Fibroblast of skin of right biceps (primary cell): ENCODE measurements at places on chromosomes 13 and 19.
A peak's percentile ranks its signal among the peaks of the same experiment; 100 is the strongest.

DNA sequence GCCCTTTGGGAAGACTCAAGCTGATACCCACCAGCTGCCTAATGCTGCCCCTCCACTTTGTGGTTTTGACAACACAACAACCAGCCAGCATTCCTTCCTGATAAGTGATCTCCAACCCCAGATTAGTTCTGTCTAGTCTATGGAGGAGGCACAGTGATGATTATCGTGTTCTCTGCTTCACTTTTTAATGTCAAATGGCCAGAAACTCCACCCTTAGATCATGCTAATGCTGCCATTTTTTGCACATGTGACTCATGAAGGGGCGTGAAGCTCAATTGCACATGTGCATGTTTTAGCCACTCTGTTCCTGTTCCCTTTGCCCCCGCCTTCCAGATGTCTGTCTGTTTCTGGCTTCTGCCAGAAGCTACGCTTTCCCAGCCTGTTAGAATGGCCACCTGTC is 199.8 kb downstream of the COG6 start:
- no peak for DNase-seq

- peak; percentile 8 for DNase-seq
Measured at GRCh38 chr13:34546344-34547250, 395.5 kb upstream of the NBEA start.

DNA sequence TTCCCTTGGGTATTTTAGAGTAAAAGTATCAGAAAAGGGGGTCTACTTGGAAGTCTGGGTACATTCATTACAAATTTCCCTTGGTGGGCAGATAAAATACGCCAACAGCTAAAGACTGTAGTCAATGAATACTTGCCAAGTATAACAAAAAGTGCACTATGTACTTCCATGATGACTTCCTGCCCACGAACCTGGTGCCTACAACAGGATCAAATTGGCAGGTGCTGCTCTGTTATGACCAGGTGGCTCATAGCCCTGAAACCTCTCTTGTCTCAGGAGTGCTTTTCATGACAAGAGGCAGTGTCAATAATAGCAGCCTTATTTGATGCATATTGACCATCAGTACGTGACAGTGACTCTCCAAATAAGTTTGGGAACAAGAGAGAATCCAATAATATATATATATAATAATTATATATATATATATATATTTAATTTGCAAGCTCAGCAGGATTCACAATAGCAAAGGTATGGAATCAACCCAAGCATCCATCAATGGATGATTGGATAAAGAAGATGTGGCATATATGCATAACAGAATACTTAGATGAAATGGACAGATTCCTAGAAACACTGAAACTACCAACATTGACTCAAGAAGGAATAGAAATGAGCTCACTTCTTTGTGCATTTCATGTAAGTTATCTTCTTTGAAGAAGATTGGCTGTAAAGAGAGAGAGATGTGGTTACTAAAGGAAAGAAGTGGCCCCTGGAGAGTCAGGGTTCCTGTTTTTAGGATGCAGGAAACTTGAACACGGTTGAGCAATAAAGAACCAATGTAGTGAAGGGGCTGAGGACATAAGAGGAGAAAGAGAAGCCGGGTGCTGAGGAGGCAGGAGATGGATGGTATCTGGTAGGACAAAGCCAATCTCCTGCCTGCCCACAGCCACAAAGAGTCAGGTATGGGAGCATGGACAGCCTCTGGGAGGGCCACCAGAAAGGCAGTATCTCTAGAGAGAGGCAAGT is 52.0 kb upstream of the GTF2F2 start:
- no peak for DNase-seq

DNA sequence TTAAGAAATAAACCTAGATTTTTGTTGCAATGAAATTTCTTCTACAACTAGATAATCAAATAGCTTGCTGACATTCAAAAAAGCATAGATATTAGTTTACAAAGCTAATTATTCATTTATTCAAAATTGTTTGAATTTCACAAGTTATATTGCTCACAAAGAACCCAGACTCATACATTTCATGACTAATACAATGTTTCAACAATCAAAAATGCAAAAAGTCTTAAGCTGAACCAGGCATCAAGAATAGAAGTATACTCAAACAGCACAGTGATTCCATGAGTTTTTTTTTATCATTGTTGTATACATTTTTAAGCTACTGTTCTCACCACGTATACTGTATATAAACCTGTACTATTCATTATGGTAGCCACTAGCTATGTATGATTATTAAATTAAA is 51.0 kb downstream of the DIAPH3 start:
- DNase-seq = peak; percentile 65

- DNase-seq = no peak
Measured at GRCh38 chr13:34066344-34066743, 248.4 kb downstream of the RFC3 start.

DNA sequence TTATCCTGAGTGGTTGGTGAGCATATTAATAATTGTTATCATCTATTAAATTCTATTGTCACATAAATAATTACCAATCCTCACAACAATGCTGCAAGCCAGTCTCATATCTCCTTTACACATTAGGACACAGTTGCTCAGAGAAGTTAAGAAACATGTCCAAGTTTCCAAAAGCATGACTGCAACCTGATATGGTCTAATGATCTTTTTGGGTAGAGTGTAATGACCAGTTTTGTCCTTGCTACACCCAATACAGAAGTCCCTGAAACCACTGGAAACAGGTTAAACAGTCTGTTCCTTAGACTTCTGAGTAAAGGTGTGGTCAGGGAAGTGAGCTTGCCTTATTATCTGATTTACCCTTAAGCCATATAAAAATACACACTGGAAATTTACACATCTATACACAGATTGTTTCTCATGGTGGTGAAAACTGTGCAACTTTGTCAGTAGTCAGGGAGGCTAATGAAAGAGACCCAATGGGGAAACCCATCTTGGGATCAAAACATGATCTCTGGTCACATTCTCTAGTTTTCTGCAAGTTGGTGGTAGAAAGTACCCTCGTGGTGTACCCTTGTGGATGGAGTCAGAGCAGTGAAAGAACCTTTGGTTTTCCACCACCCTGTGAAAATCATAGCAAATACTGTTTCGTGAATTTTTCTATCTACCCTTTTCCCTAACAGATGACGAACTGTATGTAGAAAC is 146.0 kb upstream of the KLF12 start:
- DNase-seq = no peak

DNA sequence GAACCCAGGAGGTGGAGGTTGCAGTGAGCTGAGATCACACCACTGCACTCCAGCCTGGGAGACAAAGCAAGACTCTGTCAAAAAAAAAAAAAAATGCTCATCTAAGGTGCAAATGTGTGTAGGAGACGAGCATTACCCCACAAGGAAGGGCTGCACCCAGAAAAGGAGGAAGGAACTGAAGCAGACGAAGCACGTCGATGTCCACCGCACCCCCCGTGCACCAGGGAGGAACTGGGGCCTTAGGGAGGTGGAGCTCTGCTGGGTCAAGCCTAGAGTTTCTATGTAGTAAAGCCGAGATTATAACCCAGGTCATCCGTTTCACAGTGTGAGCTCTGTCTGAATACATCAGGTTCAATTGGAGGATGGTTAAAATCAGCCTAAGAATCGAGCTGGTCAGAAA is 1.1 kb downstream of the VSTM1 start:
- no peak for DNase-seq

- peak; percentile 37 for DNase-seq
Measured at GRCh38 chr13:49436890-49437289, 7.0 kb downstream of the CAB39L start.

- no peak for DNase-seq
Measured at GRCh38 chr13:40146063-40146462, 490.6 kb downstream of the COG6 start.

GRCh38 chr19:31515931-31516330 is 166.7 kb upstream of the TSHZ3 start:
- DNase-seq = no peak

GRCh38 chr13:95588721-95589120 is 36.2 kb downstream of the CLDN10 start:
- DNase-seq = peak; percentile 49

GRCh38 chr13:44627441-44627840 is 51.3 kb upstream of the TSC22D1 start:
- peak; percentile 84 for DNase-seq

- DNase-seq = no peak
Measured at GRCh38 chr19:17242431-17243208, 3.1 kb downstream of the NR2F6 start.

DNA sequence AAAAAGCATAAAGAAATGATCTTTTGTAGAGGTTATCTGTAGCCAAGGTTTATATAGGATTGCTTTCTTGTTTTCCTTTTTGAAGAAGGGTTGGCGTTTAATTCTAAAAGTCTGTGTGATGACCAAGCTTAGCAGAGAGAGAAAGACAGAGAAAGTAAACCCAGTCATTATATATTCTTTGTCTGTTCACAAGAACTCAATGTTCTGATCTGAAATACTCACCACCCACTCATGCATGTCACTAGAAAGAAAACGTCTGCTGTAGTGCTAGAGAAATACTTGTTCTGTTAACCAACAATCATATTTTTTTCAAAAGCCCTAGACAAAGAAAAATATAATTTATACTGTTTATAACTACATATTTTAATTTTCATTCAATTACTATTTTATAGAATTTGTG is 173.7 kb upstream of the SLITRK5 start:
- no peak for DNase-seq

DNA sequence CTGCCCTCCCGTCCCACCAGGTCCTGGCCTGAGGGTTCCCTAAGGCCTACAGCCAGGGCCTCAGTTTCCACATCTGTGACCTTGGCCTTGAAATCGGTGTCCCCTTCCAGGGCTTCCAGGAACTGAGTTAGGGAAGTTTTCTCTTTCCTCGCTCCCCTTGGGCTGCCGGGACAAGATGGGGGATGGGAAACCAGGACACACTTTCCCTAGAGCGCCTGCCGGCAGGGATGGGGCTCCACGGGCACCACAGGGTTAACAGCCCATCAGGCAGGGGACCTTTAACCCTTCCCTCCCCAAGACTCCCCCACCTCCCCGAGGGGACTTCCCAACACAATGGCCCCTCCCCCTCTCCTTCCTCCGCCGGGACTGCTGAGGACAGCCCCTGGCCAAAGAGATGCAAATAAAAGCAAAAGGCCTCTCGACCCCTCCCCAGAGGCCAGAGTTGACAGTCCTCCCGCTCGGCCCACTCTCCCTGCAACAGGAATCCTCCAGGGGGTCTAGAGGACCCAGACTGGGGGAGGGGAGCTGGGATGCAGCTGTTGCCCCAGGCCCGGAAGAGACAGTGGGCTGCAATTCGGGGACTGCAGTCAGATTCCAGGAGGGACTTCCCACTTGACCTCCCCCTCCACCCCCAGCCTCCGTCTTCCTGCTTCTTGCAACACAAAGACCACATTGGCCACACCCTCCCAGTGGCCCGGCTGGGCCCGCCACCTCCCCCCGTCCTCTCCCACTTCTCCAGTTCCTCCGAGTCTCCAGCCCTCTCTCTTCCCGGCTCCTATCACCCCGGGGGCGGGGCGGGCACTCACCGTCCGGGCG is 3.4 kb downstream of the BBC3 start:
- peak; percentile 96 for DNase-seq

- DNase-seq = no peak
Measured at GRCh38 chr19:33215438-33216197, 10.0 kb downstream of the SLC7A10 start.

- DNase-seq = no peak
Measured at GRCh38 chr19:3517638-3518037, 11.5 kb downstream of the FZR1 start.

DNA sequence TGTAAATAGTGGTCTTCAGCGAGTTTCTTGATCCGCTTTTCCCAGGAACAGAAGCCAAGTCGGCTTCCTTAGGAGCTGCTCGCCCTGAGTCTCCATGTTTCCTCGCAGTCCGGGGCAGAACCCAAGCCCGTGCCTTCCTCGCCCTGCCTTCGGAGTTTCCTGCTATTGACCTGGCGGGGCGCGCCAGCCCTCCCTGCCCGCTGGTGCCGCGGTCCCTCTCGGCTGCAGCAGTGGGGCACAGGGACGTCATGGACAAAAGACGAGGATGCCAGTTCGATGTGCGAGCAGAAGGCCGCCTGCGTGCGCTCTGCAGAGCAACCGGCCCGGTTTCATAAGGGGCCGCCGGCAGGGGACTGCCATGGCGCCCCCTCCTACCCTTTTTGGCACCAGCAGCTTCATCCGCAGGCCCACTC is 156.6 kb downstream of the TM9SF2 start:
- DNase-seq = peak; percentile 30

DNA sequence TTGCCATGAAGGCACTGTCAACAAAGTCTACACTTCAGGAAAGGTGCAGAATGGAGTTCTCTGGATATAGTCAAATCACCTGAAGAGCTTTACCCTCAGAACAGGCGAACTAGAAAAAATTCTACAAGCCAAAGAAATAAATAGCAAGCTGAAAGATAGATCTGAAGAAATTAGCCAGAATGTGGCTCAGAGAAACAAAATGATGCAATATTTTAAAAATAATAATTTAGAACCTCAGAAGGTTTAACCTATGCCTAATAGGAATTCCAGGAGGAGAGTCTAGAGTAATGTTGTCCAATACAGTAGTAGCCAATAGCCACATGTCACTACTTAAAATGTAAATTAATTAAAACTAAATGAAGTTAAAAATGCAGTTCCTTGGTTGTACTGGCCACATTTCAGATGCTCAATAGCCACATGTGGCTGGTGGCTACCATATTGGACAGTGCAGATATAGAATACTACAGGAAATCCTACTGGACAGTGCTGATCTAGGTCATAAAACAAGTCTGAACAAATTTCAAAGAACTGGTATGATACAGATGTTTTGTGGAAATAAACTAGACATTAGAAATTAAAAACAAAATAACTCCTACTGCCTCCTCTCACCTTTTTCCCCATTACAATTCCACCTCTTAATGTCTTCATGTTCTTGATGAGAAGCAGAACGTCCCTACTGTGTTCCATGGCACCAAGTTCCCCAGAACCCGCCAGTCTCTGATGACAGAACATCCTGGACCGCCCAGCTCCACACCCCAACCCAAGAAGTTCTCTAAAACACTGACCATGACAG is 679 bp upstream of the CDADC1 start:
- no peak for DNase-seq

- DNase-seq = no peak
Measured at GRCh38 chr13:93286047-93286446, 59.4 kb downstream of the GPC6 start.

- DNase-seq = no peak
Measured at GRCh38 chr19:16204005-16204294, 6.2 kb downstream of the AP1M1 start.

DNA sequence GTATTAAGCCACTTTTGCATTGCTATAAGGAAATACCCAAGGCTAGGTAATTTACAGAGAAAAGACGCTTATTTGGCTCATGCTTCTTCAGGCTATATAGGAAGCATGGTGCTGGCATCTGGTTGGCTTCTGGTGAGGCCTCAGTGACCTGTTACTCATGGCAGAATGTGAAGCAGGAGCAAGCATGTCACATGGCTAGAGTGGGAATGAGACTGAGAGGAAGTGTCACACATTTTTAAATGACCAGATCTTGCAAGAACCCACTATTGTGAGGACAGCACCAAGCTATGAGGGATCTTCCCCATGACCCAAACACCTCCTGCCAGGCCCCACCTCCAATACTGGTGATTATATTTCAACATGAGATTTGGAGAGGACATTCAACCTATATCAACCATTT is 25.7 kb upstream of the IGFL4 start:
- DNase-seq = no peak

DNA sequence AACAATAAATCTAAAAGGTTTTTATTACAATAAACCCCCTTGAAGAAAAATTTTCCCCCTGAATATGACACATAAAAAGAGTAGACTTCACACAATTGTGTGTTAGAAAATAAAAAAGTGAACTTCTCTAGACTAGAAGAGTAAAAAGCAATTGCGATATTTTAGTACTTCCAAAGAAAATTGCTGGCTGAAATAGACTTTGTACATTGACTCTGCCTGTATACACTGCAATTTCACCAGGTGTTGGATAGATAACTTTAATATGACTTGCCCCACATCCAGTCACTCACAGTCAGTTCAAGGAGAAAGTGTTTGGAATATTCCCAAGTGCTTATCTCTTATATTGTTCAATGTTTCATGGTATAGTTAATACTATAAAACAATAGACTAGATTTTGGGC is 1780.1 kb upstream of the PCDH20 start:
- no peak for DNase-seq
